ENCODE measurements at places on chromosomes 6 and 20.

- DNase-seq, result no peak
These were observed 47.0 kb downstream of the EZR start for GRCh38 chr6:158772172-158772571.

DNA sequence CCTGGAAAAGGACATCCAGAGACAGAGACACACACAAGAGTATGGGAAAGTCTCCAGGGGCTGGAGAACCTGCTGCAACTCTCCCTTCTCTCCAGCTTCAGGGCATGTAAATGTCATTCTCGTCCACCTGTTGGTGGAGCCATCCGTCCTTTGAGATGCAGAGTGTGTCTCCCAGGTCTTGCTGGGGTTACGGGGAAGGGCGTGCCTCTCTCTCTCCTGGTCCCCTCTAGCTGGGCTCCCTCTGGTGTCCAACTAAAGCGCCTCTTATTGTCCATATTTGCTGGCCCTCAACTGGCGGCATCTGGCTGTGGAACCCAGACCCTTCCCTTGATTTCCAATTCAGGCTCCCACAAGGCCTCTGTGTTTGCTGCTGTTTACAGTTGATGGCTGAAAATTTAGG, 244.1 kb downstream of the BMP7 start:
- DNase-seq, result no peak

GRCh38 chr6:42331019-42331418, 113.4 kb upstream of the MRPS10 start:
- DNase-seq, result no peak

GRCh38 chr6:25010902-25011625, 75.3 kb upstream of the RIPOR2 start:
- DNase-seq, result no peak

DNA sequence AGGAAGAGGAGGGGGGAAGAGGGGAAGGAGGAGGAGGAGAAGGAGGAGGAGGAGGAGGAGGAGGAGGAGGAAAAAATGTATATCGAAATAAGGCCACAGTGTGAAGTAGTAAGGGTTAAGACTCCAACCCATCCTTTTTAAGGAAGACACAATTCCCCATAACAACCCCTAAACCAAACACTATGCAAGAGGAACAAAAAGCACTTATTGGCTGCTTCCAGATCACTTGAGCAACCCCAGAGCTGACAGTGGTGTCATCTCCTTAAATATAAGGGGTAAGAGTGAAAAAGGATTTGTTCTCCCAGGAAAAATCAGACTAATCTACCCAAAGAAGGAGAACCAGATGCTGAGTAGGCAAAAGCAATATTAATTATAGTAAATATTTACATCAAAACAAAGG, 169.1 kb upstream of the SASH1 start:
- no peak for DNase-seq

DNA sequence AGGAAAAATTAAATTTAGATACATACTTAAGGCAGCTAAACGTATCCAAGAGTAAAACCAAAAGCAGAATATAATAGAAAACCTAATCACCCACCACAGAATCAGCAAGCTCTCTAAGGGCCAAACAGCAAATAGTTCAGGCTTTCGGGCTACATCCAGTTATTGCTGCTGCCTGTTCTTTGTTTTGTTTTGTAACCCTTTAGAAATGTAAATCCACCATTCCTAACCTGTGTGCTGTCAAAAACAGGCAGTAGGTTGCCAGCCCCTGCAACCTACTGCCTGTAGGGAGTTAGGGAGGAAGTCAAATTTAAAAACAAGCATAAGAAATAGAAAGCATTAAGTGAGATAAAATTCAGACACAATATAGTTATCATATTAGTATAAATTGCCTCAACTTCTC, 225.9 kb downstream of the PTPRT start:
- no peak for DNase-seq

GRCh38 chr20:63326314-63327230, 33.6 kb downstream of the COL20A1 start:
- DNase-seq, result no peak

DNA sequence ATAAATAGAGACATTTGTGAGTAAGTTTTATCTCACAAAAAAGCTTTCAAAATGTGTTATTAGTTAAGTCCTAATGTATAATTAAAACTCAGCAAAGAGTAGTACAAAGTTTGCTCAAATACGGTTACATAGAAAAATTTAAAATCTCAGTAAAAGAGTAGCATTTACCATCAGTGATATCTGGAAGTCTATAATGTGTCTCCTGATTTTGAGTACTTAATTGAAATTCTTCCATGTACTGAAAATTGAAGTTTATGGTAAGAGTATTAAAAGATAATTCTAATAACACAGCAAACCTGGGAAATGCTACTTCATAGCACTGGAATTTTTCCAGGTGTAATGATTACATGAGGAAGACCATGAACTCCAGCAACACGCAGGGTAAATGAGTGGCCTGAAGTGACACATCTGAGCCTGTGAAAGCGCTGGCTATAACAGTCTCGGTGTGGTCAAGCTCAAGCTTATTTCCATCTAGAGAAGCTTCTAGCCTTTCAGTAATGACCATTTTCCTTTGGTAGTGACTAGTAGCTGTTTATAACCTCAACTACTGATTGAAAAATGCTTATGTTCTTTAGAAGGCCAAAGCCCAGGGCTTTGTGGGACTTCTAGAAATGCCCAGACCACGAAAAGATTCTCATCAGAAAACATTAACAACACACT, 203.2 kb downstream of the ISM1 start:
- no peak for DNase-seq

DNA sequence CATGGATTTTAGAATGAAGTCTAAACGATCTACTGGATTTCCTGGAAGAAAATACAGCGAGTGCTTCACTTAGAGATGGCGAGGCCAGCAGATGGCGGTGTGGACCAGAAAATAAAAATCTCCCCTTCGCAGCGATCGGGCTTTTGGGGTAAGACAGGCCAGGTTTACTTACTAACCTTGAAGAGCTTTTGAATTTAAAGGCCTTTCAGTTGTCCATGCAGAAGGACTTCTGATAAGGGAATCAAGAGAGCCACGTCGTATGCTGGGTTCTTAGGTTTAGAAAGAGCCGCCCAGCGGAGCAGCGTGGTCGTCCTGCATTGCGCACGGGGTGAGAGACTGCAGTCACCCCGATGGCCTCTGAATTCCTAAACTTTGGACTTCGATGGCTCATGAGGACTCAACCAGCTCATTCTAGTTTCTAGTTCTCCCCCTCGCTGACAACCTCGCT, 125.2 kb upstream of the RALGAPA2 start:
- no peak for DNase-seq

DNA sequence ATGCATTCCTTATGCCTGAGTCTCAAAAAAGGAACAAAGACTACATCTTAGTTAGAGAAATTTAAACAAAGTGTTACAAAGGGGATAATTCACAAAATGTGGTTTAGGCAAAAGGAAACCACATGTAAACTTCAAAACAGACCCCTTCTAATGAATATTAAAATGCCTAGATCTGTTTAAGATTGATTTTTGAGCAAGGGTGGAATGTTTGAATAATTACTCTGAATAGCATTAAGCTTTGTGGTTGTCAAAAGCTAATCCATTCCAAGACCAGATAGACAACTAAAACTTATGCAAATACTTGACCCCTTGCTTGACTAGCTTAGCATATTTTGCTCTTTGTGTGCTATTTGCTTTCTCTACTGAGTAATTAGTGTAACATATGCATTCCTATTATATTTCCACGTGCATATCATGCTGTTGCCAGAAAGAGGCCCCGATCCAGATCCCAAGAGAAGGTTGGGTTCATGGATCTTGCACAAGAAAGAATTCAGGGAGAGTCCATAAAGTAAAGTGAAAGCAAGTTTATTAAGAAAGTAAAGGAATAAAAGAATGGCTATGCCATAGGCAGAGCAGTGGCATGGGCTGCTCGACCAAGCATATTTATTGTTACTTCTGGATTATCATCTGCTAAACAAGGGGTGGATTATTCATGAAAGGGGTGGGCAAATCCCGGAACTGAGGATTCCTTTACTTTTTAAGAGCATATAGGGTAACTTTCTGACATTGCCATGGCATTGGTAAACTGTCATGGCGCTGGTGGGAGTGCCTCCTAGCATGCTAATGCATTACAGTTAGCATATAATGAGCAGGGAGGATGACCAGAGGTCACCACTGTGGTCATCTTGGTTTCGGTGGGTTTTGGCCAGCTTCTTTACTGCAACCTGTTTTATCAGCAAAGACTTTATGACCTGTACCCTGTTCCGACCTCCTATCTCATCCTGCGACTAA, 1193.4 kb upstream of the EYS start:
- DNase-seq, result no peak

DNA sequence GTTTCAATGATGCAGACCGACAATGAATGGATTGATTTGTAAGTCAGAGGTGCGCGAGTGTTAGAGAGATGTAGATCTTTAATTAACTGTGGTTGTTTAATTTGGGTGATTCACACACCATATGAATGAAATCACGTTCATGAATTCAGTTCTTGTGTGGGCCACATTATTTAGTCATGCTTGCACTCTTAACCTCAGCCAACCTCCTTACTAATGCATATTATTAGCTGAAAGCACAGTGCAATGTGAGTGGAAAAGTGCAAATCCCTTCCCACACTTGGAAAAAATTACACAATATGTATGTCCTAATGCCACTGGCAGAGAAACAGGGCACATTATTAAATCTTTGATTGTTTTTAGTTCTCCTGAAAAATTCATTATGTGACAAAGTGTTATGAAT, 512.5 kb downstream of the BCKDHB start:
- no peak for DNase-seq

- DNase-seq, result no peak
These were observed 4.0 kb downstream of the LOC128125822 start for GRCh38 chr6:63576147-63576772.

DNA sequence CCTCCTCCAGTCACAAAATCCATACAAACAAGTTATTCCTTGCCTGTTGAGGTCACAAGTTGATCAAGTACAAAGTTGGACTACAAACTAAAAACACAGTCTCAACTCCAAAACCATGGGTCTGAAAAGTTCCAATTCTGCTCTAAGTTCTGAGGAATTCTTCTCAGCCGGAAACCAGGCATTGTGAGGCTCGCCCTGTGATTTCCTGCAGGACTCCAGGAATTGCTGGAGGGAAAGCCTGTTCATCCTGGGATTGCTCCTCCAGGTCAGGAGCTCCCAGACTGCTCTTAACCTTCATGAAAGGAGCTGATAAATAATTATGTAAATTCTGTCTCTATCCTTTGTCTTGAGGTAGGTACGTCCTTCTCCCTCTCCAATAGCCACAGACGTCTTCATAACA, 8.5 kb downstream of the TRAM2 start:
- DNase-seq, result no peak

DNA sequence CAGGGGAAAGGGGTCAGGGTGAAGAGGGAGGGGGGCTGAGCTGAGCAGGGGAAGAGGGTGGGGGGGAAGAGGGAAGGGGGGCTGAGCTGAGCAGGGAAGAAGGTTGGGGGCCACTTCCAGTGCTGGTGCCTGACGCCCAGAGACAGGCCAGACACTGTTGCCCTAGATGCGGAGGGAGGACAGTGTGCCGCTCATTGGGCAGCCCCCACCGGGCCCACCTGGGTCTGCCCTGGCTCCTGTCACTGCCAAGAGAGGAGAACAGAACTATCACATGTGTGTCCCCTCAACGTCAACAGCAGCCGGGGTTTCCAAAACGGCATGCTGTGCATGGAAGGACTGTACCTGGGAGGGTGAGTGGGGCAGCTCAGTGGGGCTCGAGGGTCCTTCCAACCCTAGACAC, 342.1 kb downstream of the CDH4 start:
- no peak for DNase-seq

DNA sequence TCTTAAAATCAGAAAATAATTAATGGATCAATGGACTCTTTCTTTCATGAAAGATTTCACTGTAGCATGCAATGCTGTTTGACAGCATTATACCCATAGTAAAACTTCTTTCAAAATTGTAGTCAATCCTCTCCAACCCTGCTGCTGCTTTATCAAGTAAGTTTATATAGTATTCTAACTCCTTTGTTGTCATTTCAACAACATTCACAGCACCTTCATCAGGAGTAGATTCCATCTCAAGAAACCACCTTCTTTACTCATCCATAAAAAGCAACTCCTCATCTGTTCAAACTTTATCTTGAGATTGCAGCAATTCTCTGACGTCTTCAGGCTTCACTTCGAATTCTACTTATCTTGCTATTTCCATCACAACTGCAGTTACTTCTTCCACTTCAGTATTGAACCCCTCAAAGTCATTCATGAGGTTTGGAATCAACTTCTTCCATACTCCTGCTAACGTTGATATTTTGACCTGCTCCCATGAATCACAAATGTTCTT, 26.4 kb upstream of the BACH2 start:
- DNase-seq, result no peak

GRCh38 chr20:59006167-59006863, 739 bp downstream of the CTSZ start:
- no peak for DNase-seq

DNA sequence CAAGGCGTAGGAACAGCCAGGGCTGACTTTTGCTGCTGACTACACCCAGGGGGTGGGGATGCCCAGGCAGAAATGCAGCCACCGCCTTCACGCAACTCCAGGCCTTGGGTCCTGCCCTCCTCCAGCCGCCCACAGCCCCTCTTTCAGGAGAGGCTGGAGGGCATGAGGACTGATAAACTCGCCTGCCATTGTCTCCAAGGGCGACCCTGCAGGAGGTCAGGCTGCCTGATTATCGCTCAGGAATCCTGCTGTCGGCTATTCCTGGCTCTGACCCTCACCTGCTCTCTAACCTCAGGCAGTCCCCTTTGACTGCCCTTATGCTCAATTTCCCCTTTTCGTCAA, 62.0 kb upstream of the HDDC2 start:
- DNase-seq, result no peak

DNA sequence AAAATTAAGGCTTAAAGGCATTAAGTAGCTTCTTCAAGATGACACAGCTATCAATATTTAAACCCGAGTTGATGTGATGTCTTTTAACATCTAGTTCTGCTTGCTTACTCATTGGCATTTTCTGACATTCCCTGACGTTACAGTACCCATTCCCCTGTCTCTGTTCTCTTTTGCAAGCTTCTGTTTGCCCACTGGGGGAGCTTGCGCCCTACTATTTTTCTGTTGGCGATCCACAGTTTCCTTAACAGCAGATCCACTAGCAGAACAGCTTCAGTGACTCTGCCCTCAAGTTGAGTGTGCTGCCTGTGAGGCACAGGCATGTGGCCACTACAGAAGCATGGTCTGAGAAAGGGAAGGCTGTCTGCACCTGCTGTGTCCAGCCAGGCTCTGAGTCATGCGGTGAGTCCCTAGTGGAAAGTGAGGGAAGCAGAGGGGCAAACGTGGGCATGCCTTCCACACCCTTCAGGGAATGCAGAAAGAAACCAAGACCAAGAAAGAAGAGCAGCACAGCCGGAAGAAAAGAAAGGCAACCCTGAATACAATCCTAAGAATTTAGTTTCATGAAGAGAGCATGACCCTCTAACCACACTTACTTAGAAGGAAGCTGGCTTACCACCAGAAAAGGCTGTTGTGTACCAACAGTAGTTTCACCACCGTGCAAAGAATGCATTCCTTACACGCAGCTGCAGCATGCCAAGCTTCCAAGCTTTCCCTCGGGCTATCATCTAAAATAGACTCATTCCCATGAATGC, 97.7 kb upstream of the VGLL2 start:
- no peak for DNase-seq

Measured in activated CD4-positive, alpha-beta T cell treated with anti-CD3 and anti-CD28 coated beads for 24 hours (primary cell).